ENCODE measurements at places on chromosomes 6 and 20.
A peak's percentile ranks its signal among the peaks of the same experiment; 100 is the strongest.

GRCh38 chr6:15572296-15573016, 90.4 kb downstream of the DTNBP1 start:
- DNase-seq = no peak

DNA sequence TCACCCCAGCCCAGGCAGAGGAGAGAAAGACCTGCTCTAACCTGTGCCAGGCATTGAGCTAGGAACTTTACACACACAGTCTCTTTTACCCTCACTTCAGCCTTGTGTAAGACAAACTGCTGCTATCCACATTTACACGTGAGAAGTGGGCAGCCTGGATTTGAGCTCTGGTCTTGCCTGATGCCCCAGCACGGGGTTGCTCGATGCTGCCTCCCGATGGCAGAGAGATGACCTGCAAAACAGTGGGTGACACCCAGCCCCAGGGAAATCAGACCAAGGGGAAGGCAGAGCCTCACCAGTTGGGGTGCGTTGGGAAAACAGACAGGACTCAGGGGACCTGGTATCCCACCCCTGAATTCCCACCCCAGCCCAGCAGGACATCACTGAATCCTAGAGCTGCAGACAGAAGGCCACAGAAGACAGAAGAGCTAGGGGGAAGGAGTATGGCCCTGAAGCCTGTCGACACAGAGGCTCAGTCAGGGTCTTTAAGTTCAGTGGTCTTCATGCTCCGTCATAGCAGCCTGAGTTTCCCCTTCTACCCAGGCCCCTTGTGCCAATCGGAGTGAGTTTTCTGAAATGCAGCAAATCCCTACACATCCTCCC, 990 bp downstream of the BPI start:
- no peak for DNase-seq

DNA sequence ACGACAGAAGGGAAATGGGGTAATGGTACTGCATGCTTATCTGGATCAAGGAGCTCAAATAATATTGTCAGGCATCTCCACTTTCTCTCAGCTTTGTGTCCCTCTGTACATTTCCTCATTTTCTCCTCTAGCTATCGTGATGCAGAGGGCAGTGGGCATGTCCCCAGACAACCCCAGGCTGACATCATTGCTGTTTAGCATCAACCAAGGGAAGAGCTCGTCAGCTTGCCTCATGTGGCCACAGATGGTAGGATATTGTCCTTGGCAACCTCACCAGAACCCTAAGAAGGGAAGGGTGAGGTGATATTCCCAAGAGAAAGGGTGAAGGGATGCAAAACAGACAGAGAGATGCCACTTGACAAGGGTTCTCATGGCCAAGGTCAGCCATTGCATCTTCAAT, 58.3 kb downstream of the MAFB start:
- no peak for DNase-seq

GRCh38 chr6:13273931-13274706, 54.2 kb downstream of the TBC1D7 start:
- no peak for DNase-seq

GRCh38 chr6:119678961-119679360, 329.4 kb upstream of the MAN1A1 start:
- DNase-seq = no peak

- DNase-seq = no peak
These were observed 287.2 kb downstream of the RFPL4B start for GRCh38 chr6:112634376-112634775.

GRCh38 chr20:19212469-19212815, at the start of gene SLC24A3:
Gene SLC24A3 (plus strand): TSS chr20:19212642.
- DNase-seq = no peak

DNA sequence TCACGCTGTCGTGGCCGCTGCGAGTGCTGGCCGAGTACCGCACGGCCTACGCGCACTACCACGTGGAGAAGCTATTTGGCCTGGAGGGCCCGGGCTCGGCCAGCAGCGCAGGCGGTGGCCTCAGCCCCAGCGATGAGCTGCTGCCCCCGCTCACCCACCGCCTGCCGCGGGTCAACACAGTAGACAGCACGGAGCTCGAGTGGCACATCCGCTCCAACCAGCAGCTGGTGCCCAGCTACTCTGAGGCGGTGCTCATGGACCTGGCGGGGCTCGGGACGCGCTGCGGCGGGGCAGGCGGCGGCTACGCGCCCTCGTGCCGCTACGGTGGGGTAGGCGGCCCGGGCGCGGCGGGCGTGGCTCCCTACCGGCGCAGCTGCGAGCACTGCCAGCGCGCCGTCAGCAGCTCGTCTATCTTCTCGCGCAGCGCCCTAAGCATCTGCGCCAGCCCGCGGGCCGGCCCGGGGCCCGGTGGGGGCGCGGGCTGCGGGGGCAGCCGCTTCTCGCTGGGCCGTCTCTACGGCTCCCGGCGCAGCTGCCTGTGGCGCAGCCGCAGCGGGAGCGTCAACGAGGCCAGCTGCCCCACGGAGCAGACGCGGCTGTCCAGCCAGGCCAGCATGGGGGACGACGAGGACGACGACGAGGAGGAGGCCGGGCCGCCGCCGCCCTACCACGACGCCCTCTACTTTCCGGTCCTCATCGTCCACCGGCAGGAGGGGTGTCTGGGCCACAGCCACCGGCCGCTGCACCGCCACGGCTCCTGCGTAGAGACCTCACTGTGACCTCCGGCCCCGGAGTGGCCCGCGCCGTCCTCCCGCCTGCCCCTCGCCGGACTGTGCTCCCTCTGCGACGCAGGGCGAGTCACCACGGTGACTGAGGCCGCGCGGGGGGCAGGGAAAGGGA, 5.7 kb downstream of the TMEM151B start:
- peak; percentile 16 for DNase-seq

DNA sequence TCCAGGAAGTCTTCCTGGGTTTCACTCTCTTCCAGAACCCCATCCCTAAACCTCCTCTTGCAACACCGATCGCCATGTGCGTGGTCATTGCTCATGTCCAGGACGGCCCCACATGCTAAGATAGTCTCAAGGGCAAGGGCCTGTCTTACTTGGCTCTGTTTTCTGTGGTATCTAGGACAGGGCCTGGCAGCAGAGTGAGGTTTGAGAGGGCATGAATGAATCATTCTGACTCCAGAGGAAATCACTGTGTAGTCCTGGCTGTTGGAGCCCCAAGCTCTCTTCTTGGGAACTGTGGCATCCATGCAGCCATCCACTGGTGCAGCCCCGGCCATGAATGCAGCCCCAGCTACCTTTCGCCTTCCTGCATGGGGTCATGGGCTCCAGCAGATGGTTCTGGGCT, 12.4 kb downstream of the SIRPA start:
- no peak for DNase-seq

- DNase-seq = no peak
These were observed 69.4 kb downstream of the GFOD1 start for GRCh38 chr6:13417954-13418353.

DNA sequence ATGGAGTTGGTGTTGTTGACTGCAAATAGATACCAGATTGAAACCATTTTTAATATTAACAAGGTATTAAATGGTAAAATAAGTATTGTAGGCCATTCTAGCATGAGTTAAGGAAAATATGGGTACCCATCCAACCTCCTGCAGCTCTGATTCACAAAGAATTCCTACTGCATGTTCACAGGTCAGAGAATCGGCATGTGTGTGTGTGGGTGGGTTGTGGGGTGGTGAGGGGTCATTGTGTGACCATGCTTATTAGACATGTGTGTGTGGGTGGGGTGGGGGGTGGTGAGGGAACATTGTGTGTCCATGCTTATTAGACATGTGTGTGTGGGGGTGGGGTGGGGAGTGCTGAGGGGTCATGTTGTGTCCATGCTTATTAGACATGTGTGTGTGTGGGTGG, 3.2 kb downstream of the IYD start:
- DNase-seq = no peak

GRCh38 chr6:89022798-89023197, 57.8 kb upstream of the PNRC1 start:
- no peak for DNase-seq

DNA sequence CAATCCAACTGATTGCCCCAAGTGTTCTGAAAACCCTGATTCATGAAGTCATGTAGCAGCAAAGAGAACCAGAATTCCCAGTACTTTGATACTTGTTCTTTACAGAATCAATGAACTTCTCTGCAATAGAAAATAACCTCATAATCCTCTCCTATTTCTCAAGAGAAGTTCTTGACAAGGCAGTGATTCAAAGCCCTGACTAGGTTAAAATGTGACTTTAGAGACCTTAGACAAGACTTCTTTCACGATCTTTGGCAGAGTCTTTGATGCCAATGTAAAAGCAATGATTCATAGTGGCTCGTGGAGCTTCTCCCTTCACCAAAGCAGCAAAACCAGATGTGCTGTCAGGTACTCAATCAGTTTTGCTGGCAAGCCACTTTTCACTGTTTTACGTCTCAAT, 95.2 kb downstream of the CDK19 start:
- DNase-seq = no peak
